ENCODE measurements at places on chromosomes 5 and 9.

DNA sequence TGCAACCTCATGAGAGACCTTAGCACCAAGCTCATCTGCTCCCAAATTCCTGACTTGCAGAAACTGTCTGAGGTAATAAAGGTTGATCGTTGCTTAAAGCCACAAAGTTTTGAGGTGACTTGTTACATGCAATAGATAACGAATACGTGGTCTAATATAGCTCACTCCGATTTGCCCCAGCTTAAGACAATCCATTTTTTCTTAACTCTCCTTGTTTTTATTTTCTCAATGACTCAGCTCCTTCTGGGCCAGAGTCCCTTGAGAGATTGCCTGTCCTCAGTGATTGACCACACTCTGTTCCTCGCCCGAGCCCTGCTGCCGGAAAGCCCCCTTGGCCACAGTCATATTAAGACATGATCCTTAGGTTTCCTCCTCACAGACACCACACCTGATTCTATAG, 63.7 kb upstream of the FANCC start:
- no peak for DNase-seq

- DNase-seq, result no peak
Observed at GRCh38 chr9:133953976-133954709, 38.0 kb downstream of the VAV2 start.

DNA sequence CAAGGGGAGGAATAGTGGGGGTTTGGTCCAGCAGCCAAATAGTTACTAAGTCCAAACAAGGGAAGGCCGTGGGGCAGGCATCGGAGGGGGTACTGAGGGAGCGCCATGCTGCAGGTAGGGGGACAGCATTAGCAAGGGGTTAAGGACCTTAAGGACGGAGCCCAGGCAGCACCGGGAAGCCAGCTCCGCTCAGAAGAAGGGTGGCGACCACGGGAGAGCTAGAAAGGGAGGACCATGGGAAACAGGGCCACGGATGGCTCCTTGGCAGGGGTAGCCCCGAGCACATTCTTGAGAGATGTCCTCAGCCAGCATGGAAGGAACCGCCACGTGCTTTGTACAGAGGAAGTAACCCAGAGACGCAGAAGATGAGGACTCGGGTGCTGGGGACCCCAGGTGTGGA, 76.2 kb upstream of the STXBP1 start:
- no peak for DNase-seq

DNA sequence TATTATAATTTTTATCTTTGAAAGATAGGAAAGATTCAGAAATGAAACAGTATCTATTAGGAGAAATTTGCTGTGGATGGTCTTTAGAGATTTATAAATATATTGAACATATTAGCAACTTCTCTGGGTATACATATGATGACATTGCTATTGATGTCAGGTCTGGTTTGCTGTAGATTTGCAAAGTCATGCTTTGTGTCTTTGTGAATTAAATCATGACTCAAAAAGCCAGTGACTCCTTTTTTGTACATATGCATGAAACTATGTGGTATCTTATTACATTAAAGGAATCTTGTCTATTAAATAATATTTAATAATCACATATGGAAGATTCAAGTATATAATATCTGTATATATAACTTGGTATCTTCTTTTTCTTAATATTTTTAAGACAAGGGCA, 141.9 kb downstream of the ST8SIA4 start:
- DNase-seq, result no peak

GRCh38 chr5:72510610-72511181, 3.5 kb upstream of the ZNF366 start:
- DNase-seq, result no peak

- DNase-seq, result no peak
Observed at GRCh38 chr5:141832131-141832530, 46.1 kb downstream of the PCDH1 start.
